Inflammatory macrophage treated with lipopolysaccharide for 1 hour (primary cell): ENCODE measurements at places on chromosomes 3 and 15.

- DNase-seq: no peak
Measured at GRCh38 chr15:77034695-77035489, 36.0 kb downstream of the TSPAN3 start.

GRCh38 chr3:43389388-43390254 lies 103.3 kb downstream of the SNRK start:
- DNase-seq: peak; percentile 80

- no peak for DNase-seq
Measured at GRCh38 chr3:151195826-151196225, 7.2 kb downstream of the GPR171 start.

GRCh38 chr3:56339244-56339643 lies 129.0 kb downstream of the ERC2 start:
- DNase-seq: no peak

DNA sequence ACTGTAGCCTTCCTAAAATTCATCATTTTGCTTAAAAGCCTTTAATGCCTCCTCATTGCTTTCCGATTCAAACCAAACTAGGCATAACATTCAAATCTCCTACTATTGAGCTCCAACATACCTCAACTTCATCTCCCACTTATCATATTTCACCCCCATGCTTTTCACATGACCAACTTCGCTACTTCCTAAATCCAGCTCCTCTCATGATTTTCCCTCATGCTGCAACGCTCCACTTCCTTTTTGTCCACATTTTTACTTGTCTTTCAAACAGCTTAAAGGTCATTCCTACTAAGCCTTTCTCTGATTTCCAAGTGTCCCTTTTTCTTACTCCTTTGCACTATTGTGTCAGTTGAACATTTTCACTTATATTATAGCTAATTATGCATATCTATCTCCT lies 20.3 kb upstream of the ANXA2 start:
- peak; percentile 88 for DNase-seq

DNA sequence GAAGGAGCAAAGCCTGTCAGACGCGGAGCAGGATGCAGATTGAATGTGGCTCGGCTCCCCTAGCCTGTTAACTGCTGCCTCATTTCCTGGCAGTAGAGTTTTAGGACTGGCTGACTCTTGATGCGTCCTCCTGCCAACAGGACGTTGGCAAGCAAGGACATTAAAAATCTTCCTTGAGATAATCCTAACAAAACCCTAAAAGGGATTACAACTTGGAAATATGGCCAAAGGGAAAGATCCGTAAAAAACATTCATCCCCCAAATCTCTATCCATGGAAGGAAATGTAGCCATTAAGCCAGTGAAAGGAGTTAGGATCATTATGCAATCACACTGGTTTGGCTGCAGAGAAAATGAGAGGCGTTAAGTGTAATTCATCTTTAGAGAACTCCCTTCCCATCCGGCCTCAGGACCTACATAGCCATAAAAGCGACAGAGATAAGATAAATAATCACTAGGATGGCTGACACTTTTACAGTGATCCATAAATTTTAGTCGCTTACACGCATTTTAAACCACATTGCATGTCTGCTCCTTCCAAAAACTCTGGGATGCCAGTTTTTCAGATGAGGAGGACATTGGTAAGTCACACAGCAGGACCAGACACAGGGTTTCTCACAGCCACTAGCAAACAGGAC lies 44.5 kb upstream of the C3orf80 start:
- DNase-seq: peak; percentile 24

DNA sequence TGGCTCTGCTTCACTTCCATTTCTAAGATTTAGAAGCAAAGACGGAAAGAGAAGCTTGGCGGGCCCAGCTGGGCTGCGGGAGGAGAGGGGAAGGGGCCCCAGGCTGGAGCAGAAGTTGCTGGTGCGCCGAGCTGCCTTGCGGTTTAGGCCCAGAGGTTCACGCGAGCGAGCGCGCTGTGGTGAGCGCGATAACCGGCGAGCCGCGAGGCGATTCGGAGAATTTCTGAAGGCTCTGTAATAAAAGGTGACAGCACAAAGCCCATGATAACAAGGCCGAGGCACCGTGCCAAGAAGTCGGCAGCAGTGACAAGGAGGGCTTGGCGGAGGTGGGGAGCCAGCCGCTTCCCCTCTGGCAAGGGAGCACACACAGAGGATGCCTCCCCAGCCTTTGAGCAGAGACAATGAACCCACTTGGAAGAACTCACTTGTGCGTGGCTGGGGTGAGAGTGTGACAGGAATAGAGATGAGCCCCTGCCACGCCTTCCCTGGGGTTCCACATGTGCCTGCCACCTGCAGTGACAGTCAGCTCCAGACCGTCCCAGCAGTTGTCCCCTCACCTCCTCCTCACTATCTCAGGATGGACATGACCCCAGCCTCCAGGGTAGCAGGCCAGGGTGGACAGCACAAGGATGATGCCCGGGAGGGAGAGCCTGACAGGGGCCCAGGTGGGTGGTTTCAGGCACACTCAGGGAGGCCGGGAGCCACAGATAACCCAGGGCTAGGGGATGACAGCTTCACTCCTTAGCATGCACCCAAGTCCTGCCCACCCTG lies 315.2 kb downstream of the UACA start:
- DNase-seq: no peak
